Chondrocyte (in vitro differentiated cells): ENCODE measurements at places on chromosomes 4 and X. TPM values are rescaled to one million over a fixed set of nuclear protein-coding genes. Genes with fewer than 3 reads are reported as not detected.

Gene GAGE13
- total RNA-seq: not detected in 3 replicates

Gene PLXNB3
- total RNA-seq: 8.5 to 36.3 TPM (median 34.8 TPM) in 3 replicates

Gene OGT
- 108 to 138 TPM (median 138 TPM) in 3 replicates for total RNA-seq

Gene CCNB3
- 0.59 to 1.6 TPM (median 0.89 TPM) in 3 replicates for total RNA-seq

Gene PIGA
- total RNA-seq: 7.1 to 8.2 TPM (median 8.2 TPM) in 3 replicates

Gene CFI
- not detected in 3 replicates for total RNA-seq

Gene ASB9
- not detected in 3 replicates for total RNA-seq

Gene DCLK2
- 17.7 to 20.0 TPM (median 18.7 TPM) in 3 replicates for total RNA-seq

Gene ATP10D
- 48.1 to 89.6 TPM (median 49.0 TPM) in 3 replicates for total RNA-seq

Gene MAGEA12
- not detected in 3 replicates for total RNA-seq

Gene ARMCX1
- total RNA-seq: 36.0 to 46.1 TPM (median 36.7 TPM) in 3 replicates

Gene ANOS1
- total RNA-seq: 9.6 to 23.1 TPM (median 22.3 TPM) in 3 replicates

Gene RNF128
- total RNA-seq: not detected in 3 replicates

Gene PPEF1
- 0.33 to 2.2 TPM (median 0.57 TPM) in 3 replicates for total RNA-seq

Gene FOXR2
- total RNA-seq: not detected in 3 replicates

DNA sequence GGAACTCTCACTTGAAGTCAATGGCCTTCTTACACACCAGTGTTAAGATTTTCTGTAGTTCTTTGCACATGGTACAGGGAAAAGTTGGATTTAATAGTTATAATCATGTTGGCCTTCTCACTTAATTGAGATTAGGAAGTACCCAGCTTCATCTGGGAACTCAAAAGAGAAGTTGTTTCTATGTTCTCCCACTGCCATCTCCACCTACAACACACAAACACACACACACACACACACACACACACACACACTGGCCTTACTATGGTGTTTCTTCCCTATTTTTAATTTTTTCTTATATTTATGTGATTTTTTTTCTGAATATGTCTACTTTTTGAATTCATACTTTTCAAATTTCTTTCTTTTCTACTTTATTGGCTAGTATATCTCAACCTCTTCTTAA is 10.0 kb upstream of the CHIC2 start:
- H3K4me1 ChIP-seq: peaks cover 33% of the 10 kb centered on the region
- no peak overlapping the region for H3K4me3 ChIP-seq
- H3K27ac ChIP-seq: no peak overlapping the region
- DNase-seq: no peak

GRCh38 chr4:152672206-152673092 is 7.3 kb downstream of the TMEM154 start:
- no peaks in the 10 kb centered on the region for H3K4me1 ChIP-seq
- H3K4me3 ChIP-seq: no peak overlapping the region
- no peaks in the 10 kb centered on the region for H3K36me3 ChIP-seq
- no peak for DNase-seq

DNA sequence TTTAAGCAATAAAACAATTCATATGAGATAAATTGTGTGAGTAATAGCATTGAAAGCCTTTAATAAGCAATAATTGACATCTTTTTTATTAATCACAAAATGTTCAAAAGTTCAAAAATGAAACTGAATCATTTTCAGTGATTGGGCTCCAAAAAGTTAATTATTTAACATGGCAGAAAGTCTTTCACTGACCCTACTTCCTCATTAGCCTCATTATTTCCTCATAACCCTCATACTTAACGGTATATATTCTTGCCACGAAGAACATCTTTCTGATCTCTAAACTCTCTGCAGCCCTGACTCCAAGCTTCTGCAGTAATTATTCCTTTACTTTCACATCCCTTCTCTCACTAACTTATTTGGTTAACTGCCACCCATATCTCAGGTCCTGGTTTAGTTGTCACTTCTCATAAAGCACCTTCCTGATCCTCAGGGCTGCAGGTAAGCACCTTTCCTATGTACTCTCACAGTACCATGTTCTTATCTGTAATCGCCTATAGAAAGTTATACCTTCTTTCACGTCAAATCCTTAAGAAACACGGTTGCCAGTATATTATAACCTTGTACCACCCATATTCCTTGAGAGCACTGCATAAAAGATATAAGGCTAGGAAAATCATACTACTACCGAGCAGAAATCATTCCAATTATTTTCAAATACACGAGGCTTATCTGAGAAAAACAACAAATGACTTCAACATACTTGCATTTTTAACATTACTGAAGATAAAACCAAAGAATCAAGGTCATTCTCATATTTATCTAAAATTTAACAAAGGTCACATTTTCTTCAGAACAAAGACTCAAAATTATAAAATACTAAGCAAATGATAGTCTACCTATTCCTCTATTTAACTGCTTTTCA is 72.2 kb downstream of the PPP3CA start:
- peaks cover 42% of the 10 kb centered on the region for H3K4me1 ChIP-seq
- no peak for DNase-seq
- H3K4me3 ChIP-seq: no peak overlapping the region

DNA sequence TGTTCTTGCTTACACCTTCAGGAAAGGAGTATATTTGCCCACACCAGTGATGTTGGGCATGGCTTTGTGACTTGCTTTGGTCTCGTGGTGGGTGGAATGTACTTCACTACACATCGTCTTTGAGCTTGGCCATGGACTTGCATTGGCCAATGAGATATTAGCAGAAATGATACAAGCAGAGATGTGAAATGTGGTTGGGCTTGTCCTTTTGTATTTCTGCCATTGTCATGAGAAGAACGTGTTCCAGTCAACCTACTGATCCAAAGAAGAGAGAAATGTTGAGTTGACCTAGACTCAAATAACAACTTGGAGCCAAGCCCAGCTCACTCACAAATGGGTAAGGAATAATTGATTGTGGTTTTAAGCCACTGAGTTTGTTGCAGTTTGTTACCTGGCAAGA is 138.4 kb upstream of the ARX start:
- H3K4me3 ChIP-seq: no peak overlapping the region
- peaks cover 16% of the 10 kb centered on the region for H3K4me1 ChIP-seq
- peaks cover 23% of the 10 kb centered on the region for H3K27me3 ChIP-seq
- no peak for DNase-seq
- no peak overlapping the region for H3K27ac ChIP-seq

- DNase-seq: no peak
- no peak overlapping the region for H3K4me3 ChIP-seq
- peaks cover 13% of the 10 kb centered on the region for H3K4me1 ChIP-seq
- H3K27me3 ChIP-seq: no peaks in the 10 kb centered on the region
Measured at GRCh38 chrX:150007356-150007755, 69.1 kb upstream of the EOLA2 start.

GRCh38 chrX:37684973-37685372 is 618 bp upstream of the XK start:
- peaks cover 7% of the 10 kb centered on the region for H3K4me1 ChIP-seq
- no peak for DNase-seq
- no peak overlapping the region for H3K27ac ChIP-seq
- peak overlapping the region; percentile 48 for H3K4me3 ChIP-seq
- peaks cover 8% of the 10 kb centered on the region for H3K27me3 ChIP-seq

- peaks cover 59% of the 10 kb centered on the region for H3K4me1 ChIP-seq
- no peak for DNase-seq
- no peak overlapping the region for H3K4me3 ChIP-seq
- H3K36me3 ChIP-seq: no peaks in the 10 kb centered on the region
Measured at GRCh38 chr4:128384091-128384520, 96.5 kb upstream of the PGRMC2 start.

- no peak overlapping the region for H3K27ac ChIP-seq
- no peaks in the 10 kb centered on the region for H3K36me3 ChIP-seq
- no peaks in the 10 kb centered on the region for H3K27me3 ChIP-seq
- DNase-seq: no peak
- H3K4me1 ChIP-seq: peaks cover 32% of the 10 kb centered on the region
Measured at GRCh38 chrX:150088042-150088441, 149.8 kb upstream of the EOLA2 start.

- H3K27me3 ChIP-seq: no peaks in the 10 kb centered on the region
- H3K27ac ChIP-seq: no peak overlapping the region
- H3K36me3 ChIP-seq: peaks cover 13% of the 10 kb centered on the region
- DNase-seq: no peak
Measured at GRCh38 chr4:157143369-157143768, 67.4 kb downstream of the GLRB start.

DNA sequence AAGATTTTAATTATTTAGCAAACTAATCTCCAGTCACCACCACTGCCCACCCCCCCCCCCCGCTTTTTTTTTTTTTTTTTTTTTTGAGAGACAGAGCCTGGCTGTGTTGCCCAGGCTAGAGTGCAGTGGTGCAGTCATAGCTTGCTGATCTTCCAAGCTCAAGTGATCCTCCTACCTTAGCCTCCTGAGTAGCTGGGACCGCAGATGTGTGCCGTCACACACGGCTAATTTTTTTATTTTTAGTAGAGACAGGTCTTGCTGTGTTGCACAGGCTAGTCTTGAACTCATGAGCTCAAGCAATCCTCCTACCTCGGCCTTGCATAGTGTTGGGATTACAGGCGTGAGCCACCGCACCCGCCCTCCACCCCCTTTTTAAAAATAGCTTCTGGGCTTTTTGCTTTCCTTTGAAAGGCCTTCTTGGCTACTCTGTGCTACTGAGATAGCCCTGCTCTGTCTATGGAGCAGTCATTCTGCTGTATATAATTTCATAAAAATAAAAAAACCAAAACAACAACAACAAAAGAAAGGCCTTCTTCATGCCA is 18.7 kb downstream of the TXLNG start:
- H3K27me3 ChIP-seq: no peaks in the 10 kb centered on the region
- H3K36me3 ChIP-seq: peaks cover 2% of the 10 kb centered on the region

GRCh38 chr4:45062935-45063545 is 336.7 kb upstream of the GNPDA2 start:
- H3K4me1 ChIP-seq: no peaks in the 10 kb centered on the region
- no peak for DNase-seq
- no peak overlapping the region for H3K4me3 ChIP-seq
- H3K27me3 ChIP-seq: no peaks in the 10 kb centered on the region
- no peak overlapping the region for H3K27ac ChIP-seq

DNA sequence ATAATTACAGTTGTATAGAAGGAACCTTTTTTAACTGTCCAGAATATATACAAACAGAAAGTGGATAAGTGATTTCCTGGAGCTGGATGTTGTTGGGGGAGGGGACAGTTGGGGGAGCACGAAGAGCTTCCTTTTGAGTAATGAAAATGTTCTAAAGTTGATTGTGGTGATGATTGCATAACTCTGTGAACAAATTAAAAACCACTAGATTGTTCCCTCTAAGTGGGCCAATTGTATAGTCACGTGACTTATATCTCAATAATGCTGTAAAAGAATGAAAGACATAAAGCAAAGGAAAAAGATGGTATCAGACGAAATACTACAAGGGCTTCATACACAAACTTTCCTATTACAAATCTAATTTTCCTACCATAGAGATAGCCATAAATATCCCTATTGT is 2.7 kb downstream of the CT55 start:
- H3K27ac ChIP-seq: no peak overlapping the region
- no peak for DNase-seq
- no peaks in the 10 kb centered on the region for H3K36me3 ChIP-seq
- peaks cover 2% of the 10 kb centered on the region for H3K27me3 ChIP-seq

GRCh38 chr4:94551643-94552564 is 100.2 kb downstream of the PDLIM5 start:
- no peak overlapping the region for H3K4me3 ChIP-seq
- peak overlapping the region; percentile 85 for H3K27ac ChIP-seq
- H3K36me3 ChIP-seq: peaks cover 5% of the 10 kb centered on the region
- peaks cover 58% of the 10 kb centered on the region for H3K4me1 ChIP-seq
- DNase-seq: no peak

DNA sequence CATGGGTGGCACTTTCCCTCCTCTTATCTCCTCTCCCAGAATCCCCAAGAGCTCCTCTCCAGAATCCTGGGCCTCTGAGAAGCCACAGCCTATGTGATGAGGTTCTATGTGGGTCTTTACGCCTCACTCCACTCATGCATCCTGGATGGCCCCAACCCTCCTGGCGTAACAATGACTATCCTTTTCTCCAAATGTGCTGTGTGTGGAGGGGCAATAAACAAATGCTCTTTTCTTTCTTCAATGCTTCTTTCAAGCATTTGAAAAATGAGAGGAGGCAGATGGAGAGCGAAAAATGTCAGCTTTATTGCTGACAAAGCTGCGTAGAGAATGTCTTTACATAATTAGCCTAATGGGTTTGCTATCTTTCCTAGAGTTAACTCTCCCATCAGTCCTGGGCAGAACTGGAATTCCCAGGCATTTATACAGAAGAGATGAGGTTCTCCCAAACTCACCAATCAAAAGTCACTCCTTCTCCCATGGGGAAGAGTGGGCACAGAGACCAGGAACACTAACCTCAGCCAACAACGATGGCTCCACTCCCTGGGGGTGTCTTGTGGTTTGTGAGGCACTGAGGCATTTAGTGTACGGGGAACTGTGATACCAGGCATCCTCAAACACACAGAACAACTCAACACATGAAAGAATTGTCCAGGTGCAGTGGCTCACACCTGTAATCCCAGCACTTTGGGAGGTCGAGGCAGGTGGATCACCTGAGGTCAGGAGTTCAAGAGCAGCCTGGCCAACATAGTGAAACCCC is 118.9 kb upstream of the SLC34A2 start:
- no peak for DNase-seq
- no peaks in the 10 kb centered on the region for H3K36me3 ChIP-seq
- no peak overlapping the region for H3K4me3 ChIP-seq
- H3K27me3 ChIP-seq: peaks cover 7% of the 10 kb centered on the region
- no peak overlapping the region for H3K27ac ChIP-seq

GRCh38 chr4:79235095-79235494 is 90.8 kb downstream of the NAA11 start:
- H3K27ac ChIP-seq: no peak overlapping the region
- H3K4me1 ChIP-seq: no peaks in the 10 kb centered on the region
- H3K4me3 ChIP-seq: no peak overlapping the region
- no peak for DNase-seq
- H3K36me3 ChIP-seq: no peaks in the 10 kb centered on the region

- no peak overlapping the region for H3K4me3 ChIP-seq
- H3K4me1 ChIP-seq: peaks cover 48% of the 10 kb centered on the region
- no peaks in the 10 kb centered on the region for H3K27me3 ChIP-seq
- peak overlapping the region; percentile 97 for H3K27ac ChIP-seq
- H3K36me3 ChIP-seq: peaks cover 1% of the 10 kb centered on the region
Measured at GRCh38 chrX:107672955-107673378, 44.7 kb downstream of the PRPS1 start.

GRCh38 chr4:107997794-107998193 is 8.1 kb downstream of the HADH start:
- H3K27ac ChIP-seq: peak overlapping the region; percentile 96
- peaks cover 3% of the 10 kb centered on the region for H3K36me3 ChIP-seq
- no peaks in the 10 kb centered on the region for H3K27me3 ChIP-seq
- DNase-seq: no peak
- H3K4me1 ChIP-seq: peaks cover 43% of the 10 kb centered on the region
- H3K4me3 ChIP-seq: no peak overlapping the region

GRCh38 chr4:128553686-128554515 is 255.6 kb upstream of the JADE1 start:
- peaks cover 40% of the 10 kb centered on the region for H3K4me1 ChIP-seq
- peak overlapping the region; percentile 76 for H3K4me3 ChIP-seq
- H3K36me3 ChIP-seq: peaks cover 2% of the 10 kb centered on the region
- no peak for DNase-seq
- peak overlapping the region; percentile 99 for H3K27ac ChIP-seq

- peaks cover 5% of the 10 kb centered on the region for H3K36me3 ChIP-seq
- no peak overlapping the region for H3K4me3 ChIP-seq
- no peak overlapping the region for H3K27ac ChIP-seq
- peaks cover 10% of the 10 kb centered on the region for H3K27me3 ChIP-seq
- no peaks in the 10 kb centered on the region for H3K4me1 ChIP-seq
- no peak for DNase-seq
Measured at GRCh38 chr4:160202802-160203201, 1099.9 kb downstream of the RAPGEF2 start.

GRCh38 chr4:7763106-7763505 is 176.6 kb downstream of the AFAP1 start:
- no peak overlapping the region for H3K4me3 ChIP-seq
- DNase-seq: peak; percentile 59
- peaks cover 8% of the 10 kb centered on the region for H3K4me1 ChIP-seq
- H3K27me3 ChIP-seq: no peaks in the 10 kb centered on the region
